ENCODE measurements at places on chromosomes 2 and 18.

DNA sequence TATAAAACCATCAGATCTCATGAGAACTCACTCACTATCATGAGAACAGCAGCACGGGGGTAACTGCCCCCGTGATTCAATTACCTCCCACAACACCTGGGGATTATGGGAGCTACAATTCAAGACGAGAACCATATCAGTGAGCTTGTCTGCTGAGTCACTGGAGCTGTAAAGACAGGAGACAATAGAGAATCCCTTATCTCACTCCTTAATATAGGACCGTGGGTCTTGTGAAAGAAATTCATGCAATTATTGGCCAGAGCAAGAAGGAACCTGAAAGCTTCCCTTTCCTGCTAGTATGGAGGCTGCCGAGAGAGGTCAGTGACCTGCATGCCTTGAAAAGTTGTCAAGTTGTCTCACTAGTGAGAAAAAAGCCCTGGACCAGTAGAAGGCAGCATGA is 9.5 kb upstream of the TNFAIP6 start:
- no peak for DNase-seq

DNA sequence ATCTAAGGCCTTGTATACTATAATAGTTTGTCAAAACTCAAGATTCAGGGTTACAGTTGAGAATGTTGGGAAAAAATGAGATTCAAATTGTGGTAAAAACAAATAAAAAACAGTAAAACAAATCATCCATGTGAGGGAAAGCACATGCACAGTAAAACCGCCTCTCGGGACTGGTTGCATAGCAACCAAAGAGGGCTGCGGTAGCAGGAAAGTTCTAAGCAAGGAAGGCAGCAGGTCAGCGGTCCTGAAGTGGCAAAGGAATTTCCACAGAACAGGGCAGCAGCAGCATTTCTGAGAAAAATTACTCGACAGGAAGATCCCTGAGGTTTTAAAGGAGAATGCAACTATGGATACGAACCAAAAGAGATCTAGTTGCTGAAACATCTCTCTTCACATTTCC is 93.7 kb downstream of the DYNAP start:
- peak; percentile 17 for DNase-seq

GRCh38 chr2:96860065-96861029 is 2.5 kb upstream of the ANKRD39 start:
- DNase-seq: no peak

GRCh38 chr2:147108548-147108947 is 736.3 kb upstream of the ACVR2A start:
- no peak for DNase-seq

DNA sequence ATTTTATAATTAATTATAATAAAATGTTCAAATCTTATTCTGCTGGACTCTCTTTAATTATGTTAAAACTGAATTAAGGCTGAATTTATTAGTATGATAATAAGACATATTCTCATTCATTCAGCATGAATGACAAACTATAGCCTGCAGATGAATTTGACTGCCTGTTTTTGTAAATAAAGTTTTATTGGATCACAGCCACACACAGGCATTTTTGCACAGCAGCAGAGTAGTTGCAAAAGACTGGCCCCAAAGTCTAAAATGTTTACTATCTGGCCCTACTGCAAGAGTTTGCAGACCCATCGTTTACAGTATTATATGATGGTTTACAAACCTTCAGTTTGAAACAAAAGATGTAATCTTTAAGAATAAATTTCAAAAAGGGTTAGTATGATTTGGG is 58.6 kb downstream of the RMDN2 start:
- DNase-seq: no peak
